ENCODE measurements at places on chromosomes 1 and 21.

- DNase-seq = no peak
Measured at GRCh38 chr1:241598249-241598648, 41.9 kb downstream of the CHML start.

- no peak for DNase-seq
Measured at GRCh38 chr1:9292361-9293240, at the start of gene SPSB1. Gene SPSB1, plus strand, starts transcription at chr1:9292894. Its CDS starts 62,998 bp downstream, at chr1:9355892.

GRCh38 chr1:22761101-22761500 lies 50.5 kb downstream of the EPHB2 start:
- DNase-seq = no peak

DNA sequence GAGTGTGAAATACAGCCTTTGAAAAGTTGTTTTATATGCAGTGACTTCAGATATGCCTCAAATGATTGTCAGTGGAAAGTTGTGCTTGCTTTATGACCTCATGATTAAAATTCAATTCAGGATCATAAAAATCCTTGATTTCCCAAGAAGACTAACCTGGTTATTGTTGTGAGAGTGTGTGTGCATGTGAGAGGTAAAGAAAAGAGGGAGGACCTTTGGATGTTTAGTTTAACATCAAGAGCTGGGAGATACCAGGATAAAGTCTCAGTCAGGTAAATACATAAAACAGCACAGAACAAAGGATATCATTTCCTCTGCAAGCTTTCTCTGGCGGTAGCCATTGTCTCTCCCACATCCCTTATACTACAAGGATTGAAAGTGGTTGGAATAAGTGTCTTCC lies 14.4 kb downstream of the BTBD8 start:
- DNase-seq = no peak

Data from stimulated activated CD4-positive, alpha-beta T cell treated with anti-CD3 and anti-CD28 coated beads, TNF-alpha, amount 100 ng/mL, for 24 hours (primary cell).